ENCODE measurements at places on chromosomes 2 and 18. TPM values are rescaled to one million over a fixed set of nuclear protein-coding genes. Genes with fewer than 3 reads are reported as not detected.

The MFSD6 gene
- 4.0 TPM for total RNA-seq

The MOGAT1 gene
- total RNA-seq, result not detected

The CDH2 gene
- 5.8 TPM for total RNA-seq

The CCDC85A gene
- 6.2 TPM for total RNA-seq

The TTN gene
- 3.3 TPM for total RNA-seq

The AQP4 gene
- total RNA-seq, result not detected

The RNF152 gene
- 123 TPM for total RNA-seq

The POU3F3 gene
- total RNA-seq, result under 0.01 TPM

The RTKN gene
- total RNA-seq, result 17.0 TPM

The CFAP53 gene
- total RNA-seq, result 0.10 TPM

The FN1 gene
- total RNA-seq, result 2,305 TPM
